ENCODE measurements at places on chromosomes 7 and 10.

- no peak for DNase-seq
These were observed 349.0 kb downstream of the HPSE2 start for GRCh38 chr10:98886686-98887085.

DNA sequence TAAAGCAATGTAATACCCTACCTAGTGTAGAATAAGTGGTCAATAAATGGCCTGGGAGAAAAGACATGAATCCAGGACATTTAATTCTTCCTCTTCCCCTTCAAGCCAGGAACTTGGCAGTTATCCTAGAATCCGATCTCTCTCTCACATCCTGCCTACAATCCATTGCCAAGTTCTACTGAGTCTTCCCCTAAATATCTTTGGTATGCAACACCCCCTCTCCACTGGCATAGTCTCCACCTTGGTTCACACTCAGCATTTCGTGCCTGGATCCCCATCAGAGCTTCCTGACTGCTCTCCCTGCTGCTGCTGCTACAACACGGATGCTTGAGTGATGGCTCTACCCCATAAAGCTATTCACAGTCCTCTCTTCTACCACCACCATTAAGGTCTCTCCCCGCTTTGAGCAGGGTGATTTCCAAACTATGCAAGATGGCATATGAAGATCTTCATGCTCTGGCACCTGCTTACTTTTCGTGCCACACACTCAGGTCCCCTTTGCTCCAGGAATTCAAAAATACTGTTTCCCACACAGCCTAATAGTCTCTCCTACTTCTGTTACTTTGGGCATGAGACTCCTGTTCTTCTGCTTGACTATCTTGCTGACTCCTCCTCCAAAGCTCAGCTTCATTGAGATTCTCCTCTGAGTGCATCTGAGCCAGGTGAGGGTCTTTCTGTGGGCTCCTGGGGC lies 4.8 kb downstream of the ANK3 start:
- peak; percentile 61 for DNase-seq

DNA sequence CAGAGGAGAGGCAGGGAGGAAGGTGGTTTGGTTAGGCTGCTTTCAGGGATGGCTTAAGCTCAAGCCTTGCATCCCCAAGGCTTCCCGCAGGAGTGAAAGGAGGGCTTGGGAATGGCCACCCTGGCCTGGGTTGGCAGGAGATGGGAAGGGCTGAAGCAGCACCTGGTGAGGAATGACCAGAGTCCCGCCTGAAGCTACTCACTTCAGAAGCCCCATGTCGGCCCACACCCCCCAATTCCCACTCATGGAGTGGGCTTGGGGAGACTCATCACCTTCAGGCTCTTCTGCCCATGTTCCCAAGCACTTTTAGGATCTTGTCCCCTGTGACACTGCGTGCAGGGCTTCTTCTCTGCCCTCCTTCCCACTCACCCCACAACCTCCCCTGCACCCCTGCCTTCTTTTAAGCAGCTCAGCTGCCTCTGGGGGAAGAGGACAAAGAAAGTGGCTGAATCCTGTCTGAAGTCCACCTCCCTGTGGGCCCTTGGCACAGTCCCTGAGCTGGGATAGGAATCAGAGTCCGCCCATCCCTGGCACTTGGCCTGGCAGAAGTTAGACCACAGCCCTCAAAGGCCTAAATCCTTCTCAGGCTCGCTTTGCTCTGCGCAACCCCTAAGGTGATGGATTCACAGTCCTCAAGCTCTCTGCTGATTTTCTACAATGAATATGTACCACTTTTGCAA lies 16.5 kb downstream of the RGR start:
- no peak for DNase-seq

DNA sequence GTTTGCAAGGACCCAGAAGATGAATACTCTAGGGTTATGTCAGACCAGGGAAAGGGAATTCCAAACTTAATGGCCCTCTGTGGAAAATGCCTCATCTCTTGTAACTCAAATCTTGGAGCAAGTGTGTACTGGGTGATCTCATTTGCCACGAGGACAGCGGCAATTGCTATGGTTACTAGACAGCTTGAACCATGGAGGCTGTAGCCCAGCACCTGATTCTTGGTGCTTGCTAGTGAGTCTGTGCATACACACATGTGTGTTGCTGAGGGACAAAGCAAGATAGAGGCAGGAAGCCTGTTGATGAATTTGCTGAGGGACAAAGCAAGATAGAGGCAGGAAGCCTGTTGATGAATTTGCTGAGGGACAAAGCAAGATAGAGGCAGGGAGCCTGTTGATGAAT lies 58.6 kb upstream of the FEZF1 start:
- DNase-seq: no peak

DNA sequence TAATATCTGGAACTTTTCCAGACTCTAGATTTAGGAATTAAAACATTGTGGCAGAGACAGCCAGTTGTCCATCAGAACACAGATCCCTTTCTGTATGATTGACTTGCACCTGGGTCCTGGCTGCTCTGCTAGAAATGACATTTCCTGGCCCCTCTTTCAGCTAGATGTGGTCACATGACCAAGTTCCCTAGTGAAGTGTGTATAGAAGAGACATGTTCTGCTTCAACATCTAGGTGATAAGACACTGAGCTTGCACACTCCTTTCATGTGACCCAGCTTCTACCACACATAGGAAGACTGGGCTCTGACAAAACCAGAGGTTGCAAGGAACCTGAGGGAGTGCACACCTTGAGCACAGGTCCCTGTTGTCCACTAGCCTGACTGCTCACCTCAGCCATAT lies 22.8 kb upstream of the DYNC1I1 start:
- no peak for DNase-seq

DNA sequence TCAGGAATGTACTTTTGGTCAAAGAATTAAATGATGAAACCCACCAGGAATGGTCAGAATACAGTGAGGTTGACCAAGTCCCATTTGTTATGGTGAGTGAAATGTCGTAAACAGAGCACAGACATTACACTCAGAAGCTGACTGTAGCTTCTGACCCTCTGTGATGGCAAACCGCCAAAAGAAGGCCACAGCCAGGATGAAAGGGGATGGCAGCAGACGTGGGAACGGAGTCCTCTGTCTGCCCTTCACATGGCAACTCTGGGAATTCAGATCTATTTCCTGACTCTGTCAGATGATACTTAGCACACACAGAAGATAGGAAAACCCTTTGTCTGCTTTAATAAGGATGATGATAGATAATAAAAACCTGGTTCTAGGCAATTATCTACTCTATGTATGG lies 757.1 kb downstream of the SORCS3 start:
- no peak for DNase-seq

GRCh38 chr10:71257319-71257997 lies 45.1 kb downstream of the UNC5B start:
- no peak for DNase-seq

DNA sequence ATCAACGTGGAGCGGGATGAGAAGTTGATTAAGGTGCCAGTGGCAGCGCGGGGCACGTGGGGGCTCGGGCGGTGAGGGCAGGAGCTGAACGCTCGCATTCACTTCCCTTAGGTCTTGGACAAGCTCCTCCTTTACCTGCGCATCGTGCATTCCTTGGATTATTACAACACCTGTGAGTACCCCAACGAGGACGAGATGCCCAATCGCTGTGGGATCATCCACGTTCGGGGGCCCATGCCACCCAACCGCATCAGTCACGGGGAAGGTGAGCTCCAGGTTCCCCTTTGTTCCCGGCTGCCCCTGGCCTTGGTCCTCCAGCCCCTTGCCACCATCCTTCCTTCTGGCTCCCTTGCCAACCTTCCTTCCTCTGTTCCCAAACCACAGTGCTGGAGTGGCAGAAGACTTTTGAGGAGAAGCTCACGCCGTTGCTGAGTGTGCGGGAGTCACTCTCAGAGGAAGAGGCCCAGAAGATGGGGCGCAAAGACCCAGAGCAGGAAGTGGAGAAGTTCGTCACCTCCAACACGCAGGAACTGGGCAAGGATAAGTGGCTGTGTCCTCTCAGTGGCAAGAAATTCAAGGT lies 2.5 kb downstream of the UFSP1 start:
- no peak for DNase-seq
